ENCODE measurements at places on chromosomes 4 and X.
A peak's percentile ranks its signal among the peaks of the same experiment; 100 is the strongest.

GRCh38 chrX:1086444-1087409 lies 125.7 kb downstream of the CRLF2 start:
- no peak for DNase-seq

GRCh38 chr4:81214144-81214880 lies 710 bp downstream of the PRKG2 start:
- no peak for DNase-seq

- DNase-seq: peak; percentile 52
Observed at GRCh38 chr4:110165382-110166286, 32.8 kb downstream of the ELOVL6 start.

DNA sequence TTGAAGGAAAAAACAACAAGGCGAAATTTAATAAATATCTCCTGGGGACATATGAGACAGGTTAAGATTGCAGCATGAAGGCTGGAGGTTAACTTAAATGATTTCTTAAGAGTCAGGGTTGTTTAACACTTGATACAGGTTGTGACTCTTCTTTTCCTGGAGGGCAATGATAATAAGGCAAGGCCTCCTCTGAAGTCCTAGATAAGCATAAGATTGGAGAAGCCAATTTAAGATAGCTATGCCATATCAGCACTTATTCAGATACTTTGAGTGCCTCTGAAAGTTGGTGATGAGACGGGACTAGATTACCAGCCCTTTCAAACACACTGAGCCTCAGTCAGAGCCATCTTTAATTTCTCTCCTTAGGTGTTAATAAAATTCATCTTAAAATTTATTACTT lies 350.8 kb downstream of the FBXO8 start:
- no peak for DNase-seq

- peak; percentile 18 for DNase-seq
Observed at GRCh38 chr4:1043651-1044468, 32.4 kb downstream of the FGFRL1 start.

- DNase-seq: no peak
Observed at GRCh38 chr4:137614491-137614890, 82.2 kb upstream of the PCDH18 start.

DNA sequence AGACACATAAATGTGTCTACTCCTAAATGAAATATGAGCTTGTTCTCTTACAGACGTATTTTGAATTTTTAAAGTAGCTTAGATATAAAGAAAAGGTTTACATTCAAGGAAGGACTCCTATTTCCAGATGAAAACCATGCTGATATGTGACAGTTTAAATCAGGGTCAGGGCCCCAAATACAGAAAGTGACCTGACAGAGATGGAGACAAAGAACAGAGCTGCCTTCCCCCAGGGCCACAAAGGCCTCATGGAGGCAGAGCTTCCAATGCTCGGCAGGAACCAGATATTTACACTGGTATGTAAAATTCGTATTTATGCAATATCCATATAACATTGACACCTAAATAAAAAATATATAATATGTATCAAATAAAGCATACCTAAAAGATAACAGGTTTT lies 124.0 kb downstream of the PRDM5 start:
- DNase-seq: no peak

DNA sequence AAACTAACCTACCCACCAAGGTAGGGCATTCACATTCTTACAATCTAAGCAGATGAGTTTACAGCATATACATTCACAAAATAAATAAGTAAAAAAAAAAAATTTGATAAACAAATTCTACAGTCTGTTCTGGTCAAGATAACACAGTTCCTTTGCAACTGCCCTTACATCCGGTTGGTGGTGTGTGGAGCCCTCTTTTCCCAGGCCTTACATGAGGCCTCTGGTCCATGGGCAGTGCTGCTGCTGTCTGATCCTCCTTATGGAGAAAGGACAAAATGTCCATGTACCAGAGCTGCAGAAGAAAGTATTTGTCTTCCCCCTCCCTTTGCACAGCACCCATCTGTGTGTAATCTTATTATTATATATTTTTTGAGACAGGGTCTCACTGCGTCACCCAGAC lies 2.2 kb upstream of the SEPTIN11 start:
- no peak for DNase-seq

DNA sequence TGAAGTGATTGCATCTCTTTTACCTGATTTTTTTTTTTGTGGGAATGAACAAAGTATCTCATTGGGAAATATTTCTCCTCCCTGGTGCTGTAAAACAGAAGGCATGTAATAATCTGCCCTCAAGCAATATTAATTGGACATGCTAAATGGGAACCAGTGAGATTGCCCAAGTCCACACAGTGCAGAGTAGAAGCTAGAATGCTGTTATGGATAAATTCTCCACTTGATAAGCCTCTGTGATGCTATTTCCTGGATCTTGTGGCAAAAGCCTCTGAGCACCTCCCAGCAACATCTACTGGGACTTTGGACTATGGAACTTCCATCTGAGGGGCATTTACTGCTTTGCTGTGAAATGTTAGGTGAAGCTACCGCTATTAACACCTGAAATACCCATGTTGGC lies 46.9 kb upstream of the YTHDC1 start:
- DNase-seq: no peak

- DNase-seq: no peak
Observed at GRCh38 chrX:136691028-136691809, 43.3 kb downstream of the CD40LG start.

- DNase-seq: no peak
Observed at GRCh38 chr4:116639070-116639577, 446.3 kb downstream of the TRAM1L1 start.

DNA sequence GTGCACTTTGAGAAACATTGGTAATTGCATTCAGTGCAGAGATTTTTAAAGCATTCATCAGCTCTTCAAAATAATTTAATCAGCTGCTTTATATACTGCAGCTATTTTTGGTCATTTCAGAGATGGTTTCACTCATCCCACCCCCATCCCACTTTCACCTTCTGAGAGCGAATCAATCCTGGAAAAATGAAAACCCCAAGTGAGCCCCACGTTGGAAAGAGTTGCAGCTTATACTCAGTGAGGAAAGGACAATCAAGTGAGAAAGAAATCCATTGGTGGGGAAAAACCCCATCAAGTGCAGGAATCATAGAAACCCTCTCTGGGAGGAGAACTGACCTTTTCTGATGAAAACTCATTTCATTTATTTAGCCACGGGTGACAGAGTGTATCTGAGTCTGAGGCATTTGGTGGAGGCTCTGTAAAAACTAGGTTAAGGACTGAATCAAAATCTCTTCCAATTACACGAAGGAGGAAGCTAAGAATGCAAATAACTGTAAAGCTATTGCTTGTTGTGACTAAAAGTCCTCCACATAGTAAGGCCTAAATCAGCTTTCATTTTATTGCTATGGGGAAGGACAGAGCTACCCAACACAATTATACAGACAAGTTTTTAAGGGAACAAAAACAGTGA lies 240.4 kb upstream of the PGRMC2 start:
- no peak for DNase-seq

- no peak for DNase-seq
Observed at GRCh38 chr4:173202395-173202794, 33.8 kb downstream of the GALNT7 start.

DNA sequence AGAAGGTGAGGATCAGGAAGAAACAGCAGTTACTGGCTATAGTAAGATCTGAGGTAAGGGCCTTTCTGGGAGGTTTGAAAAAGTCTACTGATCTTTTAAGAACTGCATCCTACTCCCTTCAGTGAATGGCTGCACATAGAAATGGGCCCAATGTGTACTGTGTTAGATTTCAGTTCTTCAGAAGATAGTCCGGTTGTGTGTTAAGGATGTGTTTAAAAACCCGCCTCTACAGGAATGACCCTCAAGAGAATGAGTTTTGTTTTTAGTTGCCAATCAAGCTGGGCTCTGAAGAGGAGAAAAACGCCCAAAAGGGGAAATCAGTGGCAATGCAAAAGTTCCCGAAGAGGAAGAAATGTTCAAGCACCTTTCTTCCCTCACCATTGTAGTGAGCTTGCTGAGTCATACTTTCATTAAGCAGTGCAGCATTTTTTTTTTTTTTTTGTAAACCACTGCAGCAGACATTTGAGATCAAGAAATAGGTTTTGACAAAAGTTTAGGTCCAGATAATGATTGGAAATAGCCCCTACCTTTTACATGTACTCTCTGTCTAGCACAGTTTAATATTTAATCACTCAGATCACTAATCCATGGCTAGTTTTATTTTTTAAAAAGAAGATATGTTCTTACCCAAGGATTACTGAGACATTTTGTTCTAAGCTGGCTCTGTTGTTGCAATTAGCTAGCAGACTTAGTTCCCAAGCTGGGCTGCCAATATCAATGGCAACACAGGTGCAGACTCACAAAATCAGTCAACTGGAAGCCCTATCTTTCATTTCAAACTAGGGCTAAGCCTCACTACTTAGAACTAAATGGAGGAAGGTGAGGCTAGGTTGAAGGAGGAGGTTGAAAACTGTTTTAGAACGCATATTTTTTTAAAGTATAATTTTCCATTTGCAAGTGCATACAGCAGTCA lies 7.0 kb upstream of the TRPC5OS start:
- no peak for DNase-seq
